ENCODE measurements at places on chromosomes 3 and 15.

DNA sequence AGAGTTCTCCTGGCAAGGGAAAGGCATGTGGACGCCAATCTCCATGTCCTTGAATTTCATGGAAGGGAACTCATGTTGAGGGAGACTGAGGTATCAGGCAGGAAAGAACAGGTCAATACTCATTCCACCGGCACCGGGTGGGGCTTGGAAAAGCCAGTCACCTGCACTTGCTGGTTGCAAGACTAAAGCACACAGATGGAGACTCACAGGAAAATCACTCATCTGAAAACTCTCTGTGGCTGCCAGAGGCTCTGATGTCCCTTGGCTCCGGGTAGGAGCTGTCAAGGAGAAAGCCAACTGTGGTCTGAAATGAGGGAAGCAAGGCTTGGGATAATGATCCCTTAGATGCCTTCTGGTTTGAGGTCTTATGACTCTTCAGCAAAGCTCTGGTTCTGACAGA, 8.7 kb upstream of the CGNL1 start:
- DNase-seq: no peak

DNA sequence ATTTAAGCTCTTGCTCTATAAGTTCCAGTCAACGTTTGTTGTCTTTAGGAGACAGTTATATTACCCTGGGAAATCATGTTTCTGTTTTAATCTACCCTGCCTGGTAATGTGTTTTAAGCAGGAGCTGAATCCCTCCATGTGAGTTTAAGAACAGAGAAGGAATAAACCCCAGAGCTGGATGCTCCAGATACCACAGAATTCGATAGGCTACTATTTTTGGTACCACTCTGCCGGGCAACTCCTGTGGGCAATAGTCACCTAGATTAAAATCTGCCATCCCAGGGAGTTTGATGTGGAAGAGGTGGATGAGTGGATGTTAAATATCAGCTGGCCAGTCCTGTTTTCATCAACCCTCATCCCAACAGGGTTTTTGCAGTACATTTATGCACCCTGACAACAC, 20.4 kb downstream of the NUDT16 start:
- DNase-seq: no peak

DNA sequence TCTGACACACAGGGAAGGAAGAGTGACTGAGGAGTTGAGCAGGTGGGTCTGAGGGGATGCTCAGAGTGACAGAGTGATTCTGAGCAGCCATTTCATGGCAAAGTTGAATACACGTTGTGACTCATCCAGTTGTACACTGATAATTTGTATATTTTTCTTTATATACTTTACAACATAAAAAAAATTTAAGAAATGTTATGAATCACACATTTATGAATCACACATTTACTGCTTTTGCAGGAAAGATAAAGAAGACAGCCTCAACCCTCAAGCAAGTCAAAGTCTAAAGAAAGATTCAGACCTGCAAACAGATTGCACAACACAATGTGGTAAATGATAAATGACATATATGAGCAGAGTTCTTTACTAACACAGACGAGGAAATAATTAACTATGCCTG, 21.0 kb upstream of the CHMP2B start:
- no peak for DNase-seq

- DNase-seq: peak; percentile 22
These were observed 23.0 kb upstream of the RETNLB start for GRCh38 chr3:108780235-108780634.

- peak; percentile 34 for DNase-seq
These were observed 60.7 kb upstream of the CMTM8 start for GRCh38 chr3:32177702-32178198.

Measured in CD4-positive, alpha-beta T cell treated with Interferon gamma for 1 hour (primary cell).